ENCODE measurements at places on chromosomes 7 and 10.

- no peak for DNase-seq
These were observed 61.0 kb upstream of the SFMBT2 start for GRCh38 chr10:7471720-7472367.

- DNase-seq = peak; percentile 92
These were observed 655.0 kb downstream of the SDK1 start for GRCh38 chr7:3955751-3956696.

DNA sequence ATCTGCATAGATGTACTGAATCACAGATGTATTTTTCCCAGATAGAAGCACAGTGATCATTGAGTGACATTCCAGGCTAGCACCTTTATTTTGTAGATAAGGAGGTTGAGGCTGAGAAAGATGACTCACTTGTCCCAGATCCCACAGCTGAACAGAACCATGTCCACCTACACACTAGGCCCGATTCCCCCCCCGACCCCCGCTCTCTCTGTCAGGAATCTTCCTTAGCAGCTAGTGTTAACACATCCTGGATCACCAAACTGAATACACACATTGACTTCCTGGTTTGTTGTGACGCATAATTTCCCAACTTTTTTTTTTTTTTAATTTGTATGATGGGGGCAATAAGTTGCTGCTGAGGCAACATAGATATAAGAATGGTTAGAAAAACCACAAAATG lies 5.2 kb downstream of the SFMBT2 start:
- DNase-seq = no peak

DNA sequence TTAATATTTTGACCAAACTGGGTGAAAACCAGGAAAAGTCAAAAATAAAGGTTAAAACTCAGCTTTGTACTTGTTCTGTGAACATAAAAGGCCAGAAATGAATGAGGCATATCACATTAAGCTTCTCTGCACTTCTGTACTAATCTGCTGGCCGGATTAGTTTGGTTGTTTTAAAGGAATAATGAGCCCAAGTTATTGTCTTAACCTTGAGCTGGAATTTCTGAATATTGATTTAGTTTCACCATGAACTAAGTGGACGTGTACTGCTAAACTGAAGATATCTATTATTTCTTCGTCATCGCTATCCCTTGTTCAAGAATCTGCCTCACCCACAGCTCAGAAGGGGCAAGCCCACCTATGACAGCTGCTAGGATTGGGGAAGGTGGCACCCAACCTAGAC lies 101.1 kb upstream of the FRMD4A start:
- DNase-seq = no peak

- peak; percentile 59 for DNase-seq
These were observed 55.8 kb downstream of the PARD3 start for GRCh38 chr10:34759161-34759836.

DNA sequence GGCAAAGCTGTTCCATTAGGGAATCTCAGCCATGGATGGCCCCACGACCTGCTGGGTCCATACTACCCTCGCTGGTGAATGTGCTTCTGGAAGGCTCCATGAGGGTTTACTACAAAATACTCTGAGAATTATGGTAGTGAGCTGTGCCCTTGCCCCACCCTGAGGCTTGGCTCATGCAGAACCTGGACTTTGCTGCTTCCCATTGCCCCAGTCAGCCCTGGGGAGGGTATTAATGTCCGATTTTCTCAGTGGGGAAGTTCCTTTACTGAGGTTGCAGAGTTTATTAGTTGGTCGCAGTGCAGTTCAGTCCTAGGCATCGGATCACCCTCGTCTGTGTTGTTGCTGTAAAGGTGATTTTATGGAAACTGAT lies 310.1 kb downstream of the WDR37 start:
- no peak for DNase-seq

GRCh38 chr10:24437302-24437701 lies 228.4 kb downstream of the KIAA1217 start:
- DNase-seq = no peak

DNA sequence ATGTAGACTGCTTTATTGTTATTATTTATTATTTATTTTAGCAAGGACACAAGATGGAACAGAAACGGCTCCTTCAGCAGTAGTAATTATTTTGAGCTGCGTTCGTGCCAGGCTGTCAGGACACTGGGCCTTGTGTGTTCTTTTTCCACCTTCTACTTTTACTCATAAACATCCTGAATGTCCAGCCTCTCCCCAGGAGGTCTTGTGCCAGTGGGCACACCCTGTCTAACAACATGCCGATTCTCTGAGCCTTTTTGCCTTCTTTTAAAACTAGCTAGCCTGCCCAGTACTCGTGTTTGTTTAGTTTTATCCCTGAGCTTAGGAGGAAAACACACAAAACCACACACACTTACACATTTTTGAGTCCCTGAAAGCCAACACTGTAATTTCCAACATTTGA lies 1.2 kb downstream of the SCIN start:
- DNase-seq = no peak

GRCh38 chr7:81498176-81498575 lies 271.7 kb downstream of the HGF start:
- DNase-seq = no peak

DNA sequence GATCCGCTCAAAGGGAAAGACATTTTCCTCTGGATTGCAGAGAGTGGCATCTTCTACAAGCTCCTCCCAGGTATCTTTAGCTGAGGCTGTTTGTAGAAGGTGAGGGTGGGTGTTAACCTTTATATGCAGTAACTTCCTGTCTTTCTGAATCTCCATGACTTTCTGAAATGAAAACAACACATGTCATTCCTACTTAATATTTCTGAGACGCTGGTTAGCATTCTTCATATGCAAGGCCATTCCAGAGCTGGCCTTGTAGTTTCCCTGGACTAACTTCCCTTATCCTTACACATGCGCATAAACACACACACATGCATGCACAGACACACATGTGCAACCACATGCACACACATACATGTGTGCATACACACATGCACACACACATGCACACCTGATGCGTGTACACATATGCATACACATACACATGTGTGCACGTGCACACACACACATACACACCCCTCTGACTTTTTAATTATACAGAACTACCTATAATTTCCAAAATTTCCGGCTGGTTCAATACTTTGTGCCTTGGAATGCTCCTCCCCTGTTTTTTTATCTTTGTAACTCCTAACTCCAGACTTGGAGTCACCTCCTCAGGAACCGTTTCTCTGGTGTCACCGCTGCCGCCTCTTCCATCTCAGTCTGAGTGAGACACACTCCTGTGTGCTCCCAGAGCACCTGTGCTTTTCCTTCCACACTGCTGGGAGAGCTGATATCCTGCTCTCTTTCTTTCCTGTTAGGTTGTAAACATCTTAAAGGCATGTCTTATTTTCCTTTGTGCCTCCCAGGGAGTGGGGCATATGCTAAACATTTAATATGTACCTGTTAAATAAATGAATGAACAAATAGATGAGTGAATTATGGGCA lies 55.2 kb downstream of the LRRC18 start:
- DNase-seq = no peak

GRCh38 chr7:2003931-2004812 lies 228.6 kb downstream of the MAD1L1 start:
- no peak for DNase-seq

DNA sequence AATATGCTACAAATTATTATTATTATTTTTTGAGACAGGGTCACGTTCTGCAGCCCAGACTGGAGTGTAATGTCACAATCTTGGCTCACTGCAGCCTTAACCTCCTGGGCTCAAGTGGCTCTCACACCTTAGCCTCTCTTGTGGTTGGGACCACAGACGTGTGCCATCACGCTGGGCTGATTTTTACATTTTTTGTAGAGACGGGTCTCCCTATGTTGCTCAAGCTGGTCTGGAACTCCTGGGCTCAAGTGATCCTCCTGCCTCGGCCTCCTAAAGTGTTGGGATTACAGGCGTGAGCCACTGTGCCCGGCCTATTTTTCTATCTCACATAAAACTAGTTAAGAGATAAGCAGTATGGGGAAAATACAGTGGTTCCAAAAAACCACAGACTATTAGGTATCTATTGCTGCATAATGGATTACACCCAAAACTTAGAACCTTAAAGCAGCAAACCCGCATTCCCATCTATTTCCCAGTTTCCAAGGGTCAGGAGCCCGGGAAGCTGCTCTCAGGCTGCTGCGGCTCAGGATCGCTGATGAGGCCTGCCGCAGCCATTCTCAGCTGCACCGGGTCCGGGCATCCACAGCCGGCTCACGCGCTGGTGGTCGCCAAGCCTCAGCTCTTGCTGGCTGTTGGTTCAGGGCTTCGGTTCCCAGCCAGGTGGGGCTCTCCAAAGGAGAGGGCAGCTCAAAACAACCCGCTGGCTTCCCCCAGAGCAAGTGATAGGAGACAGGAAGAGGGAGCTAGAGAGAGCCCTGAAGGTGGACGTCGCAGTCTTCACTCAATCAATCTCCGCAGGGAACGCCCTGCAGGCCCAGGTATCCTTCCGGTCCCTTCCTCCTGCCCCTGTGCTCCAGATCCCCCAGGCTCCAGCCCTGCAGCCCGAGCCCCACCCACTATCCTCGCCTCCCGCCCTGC lies 128.2 kb downstream of the UBE2H start:
- peak; percentile 68 for DNase-seq

GRCh38 chr7:91198371-91198770 lies 65.9 kb upstream of the FZD1 start:
- DNase-seq = peak; percentile 11

GRCh38 chr10:14530465-14530864 lies 199.7 kb upstream of the FRMD4A start:
- no peak for DNase-seq

- DNase-seq = peak; percentile 70
These were observed 95.5 kb downstream of the PPP1R17 start for GRCh38 chr7:31782411-31782991.

GRCh38 chr7:88480271-88480670 lies 173.6 kb upstream of the STEAP4 start:
- DNase-seq = no peak

- DNase-seq = peak; percentile 87
These were observed 219.5 kb downstream of the KIAA1217 start for GRCh38 chr10:24428410-24428782.

DNA sequence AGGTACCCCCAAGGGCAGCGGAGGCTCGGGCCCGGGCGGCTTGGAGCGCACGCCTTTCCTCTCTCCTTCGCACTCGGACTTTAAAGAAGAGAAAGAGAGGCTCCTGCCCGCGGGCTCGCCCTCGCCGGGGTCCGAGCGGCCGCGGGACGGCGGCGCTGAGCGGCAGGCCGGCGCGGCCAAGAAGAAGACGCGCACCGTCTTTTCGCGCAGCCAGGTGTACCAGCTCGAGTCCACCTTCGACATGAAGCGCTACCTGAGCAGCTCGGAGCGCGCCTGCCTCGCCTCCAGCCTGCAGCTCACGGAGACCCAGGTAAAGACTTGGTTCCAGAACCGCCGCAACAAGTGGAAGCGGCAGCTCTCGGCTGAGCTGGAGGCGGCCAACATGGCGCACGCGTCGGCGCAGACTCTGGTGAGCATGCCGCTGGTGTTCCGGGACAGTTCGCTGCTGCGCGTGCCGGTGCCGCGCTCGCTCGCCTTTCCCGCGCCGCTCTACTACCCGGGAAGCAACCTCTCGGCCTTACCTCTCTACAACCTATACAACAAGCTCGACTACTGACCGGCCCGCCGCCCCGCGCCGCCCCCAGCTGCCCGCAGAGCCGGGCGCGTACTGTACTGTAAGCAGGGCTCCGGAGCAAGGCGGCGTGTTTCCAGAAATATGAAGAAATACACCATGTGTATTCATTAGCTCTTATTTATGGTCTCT lies 1.8 kb downstream of the HMX2 start:
- peak; percentile 64 for DNase-seq

GRCh38 chr10:20834825-20835224 lies 62.3 kb downstream of the NEBL start:
- DNase-seq = no peak

- DNase-seq = no peak
These were observed 10.8 kb upstream of the RNF216 start for GRCh38 chr7:5792268-5792667.

GRCh38 chr7:133706016-133706415 lies 421.1 kb upstream of the LRGUK start:
- no peak for DNase-seq

DNA sequence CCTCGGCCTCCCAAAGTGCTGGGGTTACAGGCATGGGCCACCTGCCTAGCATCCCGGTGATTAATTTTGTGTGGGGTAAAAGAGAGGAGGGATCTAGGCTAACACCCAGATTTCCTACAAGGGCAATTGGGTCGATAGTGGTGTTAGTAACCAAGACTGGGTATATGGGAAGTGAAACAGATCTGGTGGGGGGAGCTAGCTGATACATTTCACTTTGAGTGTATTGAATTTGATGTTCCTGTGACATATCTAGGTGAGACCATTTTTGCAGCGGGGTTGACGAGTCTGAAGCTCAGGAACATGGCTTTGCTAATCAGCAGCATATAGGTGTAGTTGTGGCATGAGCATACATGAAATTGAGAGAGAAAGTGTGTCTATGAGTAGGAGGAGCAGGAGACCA lies 12.0 kb downstream of the CLCN1 start:
- DNase-seq = no peak

- peak; percentile 100 for DNase-seq
These were observed at the start of gene BUB3 for GRCh38 chr10:123154092-123154710. Gene BUB3, plus strand, starts transcription at chr10:123154402. Its CDS starts 516 bp downstream, at chr10:123154918.

GRCh38 chr10:122786269-122786668 lies 59.4 kb downstream of the CUZD1 start:
- peak; percentile 59 for DNase-seq

DNA sequence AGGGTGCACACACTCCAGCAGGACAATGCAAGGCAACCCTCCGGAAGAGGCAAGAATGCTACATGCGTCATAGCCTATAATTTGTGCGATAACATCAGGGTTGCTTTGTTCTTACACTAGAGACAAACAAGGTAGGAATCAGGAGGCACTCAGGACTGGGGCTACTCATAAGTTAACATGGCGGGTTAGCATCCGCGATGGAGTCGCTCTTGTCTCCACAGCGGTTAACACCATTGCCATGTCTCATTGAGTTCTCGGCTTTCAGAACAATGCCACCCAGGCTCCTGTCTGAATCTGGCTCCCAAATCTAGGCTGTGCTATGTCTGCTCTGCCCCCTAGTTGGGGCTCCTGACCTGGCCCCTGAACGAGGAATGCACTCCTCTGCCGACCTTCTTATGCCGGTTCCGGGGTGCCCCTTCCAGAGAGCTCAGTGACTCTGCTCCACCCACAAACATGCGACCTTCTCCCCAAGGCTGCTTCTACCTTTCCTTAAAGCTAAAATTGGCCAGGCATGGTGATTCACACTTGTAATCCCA lies 24.9 kb upstream of the SLF2 start:
- DNase-seq = no peak

DNA sequence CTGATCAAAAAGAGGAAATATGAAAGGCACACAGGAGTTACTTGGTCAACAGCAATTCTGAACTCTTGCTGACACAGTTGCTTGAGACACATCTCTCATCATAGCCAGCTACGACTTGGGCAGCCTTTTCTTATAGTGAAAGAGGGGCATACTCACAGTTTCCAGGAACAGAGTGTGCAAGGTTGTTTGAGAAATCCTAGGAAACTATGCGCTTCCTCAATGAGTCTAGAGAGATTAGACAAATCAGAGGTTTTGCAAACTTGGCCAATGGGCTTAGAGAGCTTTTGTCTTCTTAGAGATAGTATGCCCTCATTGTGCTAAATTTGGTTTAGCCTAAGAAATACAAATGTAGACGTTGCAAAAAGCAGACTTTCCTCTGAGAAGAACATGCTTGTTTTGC lies 370.4 kb downstream of the HGF start:
- no peak for DNase-seq
